ENCODE measurements at places on chromosomes 3 and 15.

GRCh38 chr3:122091602-122092295, 36.6 kb downstream of the CD86 start:
- no peak for DNase-seq

GRCh38 chr3:167375478-167375877, 4.6 kb downstream of the ZBBX start:
- DNase-seq, result no peak

- no peak for DNase-seq
These were observed 38.9 kb downstream of the TLE3 start for GRCh38 chr15:70058642-70059360.

- no peak for DNase-seq
These were observed 112.1 kb downstream of the SEMA5B start for GRCh38 chr3:122915300-122916055.

DNA sequence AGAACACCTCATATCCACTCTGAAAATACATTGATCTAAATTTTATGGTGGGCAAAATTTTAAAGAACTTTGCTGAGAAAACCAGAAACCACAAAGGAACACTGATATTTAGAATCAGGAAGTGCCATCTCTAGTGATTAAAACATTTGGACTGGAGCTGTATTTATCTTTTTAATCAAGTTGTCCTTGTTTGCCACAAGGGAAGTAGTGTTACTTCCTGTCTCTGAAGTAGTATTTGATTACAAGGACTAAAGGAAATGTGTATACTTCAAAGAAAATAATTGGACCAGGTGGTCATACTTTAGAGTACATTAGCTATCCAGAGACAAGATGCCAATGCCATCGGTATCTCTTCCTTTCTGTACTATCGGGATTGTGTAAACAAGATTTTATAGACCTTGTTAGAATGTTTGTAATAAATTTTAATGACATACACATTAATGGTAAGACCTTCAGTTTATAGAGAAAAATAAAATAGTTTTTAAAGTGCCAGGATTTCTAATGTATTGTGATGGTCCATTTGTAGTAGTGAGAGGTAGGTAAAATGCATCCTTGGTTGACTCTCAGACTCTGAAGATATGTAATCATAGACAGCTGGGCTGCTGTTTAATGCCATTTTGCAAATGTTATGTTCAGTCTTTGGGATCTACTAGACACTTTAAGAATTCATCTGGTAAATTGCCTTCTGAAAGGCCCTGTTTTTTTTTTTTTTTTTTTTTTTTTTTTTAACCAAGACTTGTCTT, 131.9 kb downstream of the B3GALNT1 start:
- no peak for DNase-seq

- no peak for DNase-seq
These were observed 6.0 kb downstream of the TMEM266 start for GRCh38 chr15:76065793-76066192.

DNA sequence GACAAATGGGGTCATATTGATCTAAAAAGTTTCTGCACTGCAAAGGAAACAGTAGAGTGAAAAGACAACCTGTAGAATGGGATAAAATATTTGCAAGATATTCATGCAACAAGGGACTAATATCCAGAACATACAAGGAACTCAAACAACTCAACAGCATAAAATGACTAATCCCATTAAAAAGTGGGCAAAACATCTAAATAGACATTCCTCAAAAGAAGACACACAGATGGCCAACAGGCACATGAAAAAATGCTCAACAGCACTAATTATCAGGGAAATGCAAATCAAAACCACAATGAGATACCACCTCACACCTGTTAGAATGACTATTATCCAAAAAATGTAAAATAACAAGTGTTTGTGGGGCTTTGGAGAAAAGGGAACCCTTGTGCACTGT, 8.8 kb downstream of the SLC12A8 start:
- DNase-seq, result peak; percentile 56
